ENCODE measurements at places on chromosomes 7 and 10.
A peak's percentile ranks its signal among the peaks of the same experiment; 100 is the strongest.

DNA sequence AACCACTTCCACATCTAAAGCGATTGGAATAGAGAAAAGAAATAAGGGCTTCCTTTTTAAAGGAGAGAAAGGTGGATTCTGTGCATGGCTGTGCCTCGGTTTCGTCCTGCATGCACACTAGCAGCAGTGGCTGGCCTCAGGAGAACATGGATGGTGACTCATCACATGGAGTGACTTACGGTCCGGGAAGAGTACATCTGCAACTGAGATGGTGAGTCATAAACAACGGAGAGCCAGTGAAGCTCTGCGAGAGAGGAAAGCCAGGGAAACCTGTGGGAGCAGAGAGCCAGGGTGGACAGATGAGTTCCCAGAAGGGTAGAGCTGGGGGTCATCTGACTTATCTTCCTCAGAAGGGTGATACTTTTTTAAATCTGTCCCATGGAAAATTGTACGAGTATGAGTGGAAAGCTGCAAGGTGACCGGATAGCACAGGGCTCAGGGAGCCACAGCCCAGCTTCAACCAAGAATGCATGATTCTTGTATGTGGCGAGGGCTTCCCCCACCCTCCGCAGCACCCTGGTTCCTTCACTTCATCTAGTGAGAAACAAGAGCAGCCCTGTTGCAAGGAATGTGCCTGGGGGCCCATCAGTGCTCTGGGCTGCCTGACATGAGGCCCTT is 259.1 kb downstream of the KLF6 start:
- no peak for DNase-seq

DNA sequence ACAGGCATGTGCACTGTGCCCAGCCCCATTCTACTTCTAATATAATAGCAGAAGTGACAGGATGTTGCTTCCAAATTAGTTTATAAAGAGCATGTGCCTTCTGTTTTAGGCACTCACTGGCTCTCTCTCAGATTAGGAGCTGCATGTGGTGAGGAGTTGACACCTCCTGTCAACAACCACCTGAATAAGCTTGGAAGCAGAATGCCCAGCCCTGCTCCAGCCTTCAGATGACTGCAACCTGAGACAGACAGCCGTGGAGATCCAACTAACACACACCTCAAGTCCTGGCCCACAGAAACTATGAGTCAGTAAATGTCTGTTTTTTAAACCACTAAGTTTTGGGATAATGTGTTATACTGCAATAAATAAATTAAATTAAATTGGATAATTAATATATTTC is 54.5 kb downstream of the PARD3 start:
- no peak for DNase-seq

DNA sequence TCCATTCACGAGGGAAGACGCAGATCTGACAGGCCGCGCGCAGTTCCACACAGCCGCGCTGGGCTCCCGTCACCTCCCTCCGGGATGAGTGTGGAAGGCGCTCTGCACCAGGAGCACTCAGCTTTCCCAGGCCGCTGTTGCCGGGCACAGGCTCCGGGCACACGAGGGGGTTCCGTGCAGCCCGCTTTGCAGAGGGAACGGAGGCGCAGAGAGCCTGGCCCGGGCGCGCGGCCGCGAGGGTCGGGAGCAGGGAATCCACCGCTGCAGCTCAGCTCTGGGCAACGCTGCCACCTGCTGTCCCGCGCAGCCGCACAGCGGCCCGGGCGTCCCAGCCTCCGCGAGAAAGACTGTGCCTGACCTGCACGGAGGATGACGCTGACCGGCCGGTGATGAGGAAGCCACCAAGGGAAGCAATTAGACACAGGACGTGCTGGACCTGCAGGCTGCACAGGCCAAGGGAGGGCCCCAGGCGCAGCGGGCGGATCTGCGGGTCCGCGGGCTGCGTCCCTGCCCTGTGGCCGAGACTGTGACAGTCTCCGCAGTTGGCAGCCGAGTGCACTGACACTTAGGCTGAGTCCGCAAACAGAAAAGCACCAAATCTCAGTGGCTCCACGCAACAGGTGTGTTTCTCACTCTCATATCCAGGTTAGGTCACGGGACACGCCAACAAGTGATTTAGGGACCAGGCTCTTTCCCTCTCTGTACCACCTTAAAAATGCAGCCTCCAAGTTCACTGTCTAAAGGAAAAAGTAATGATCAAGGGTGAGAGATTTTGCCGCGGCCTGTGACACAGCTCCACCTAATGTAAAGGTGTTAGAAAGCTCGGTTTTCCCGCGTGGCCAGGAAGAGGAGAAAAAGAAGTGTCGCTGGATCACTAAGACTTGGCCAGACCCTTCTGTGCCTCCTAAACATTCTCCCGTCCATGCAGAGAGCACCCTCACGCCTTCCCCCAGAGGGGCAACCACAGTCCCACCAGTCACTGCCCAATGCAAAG is 94.5 kb downstream of the SEC61G start:
- peak; percentile 8 for DNase-seq

DNA sequence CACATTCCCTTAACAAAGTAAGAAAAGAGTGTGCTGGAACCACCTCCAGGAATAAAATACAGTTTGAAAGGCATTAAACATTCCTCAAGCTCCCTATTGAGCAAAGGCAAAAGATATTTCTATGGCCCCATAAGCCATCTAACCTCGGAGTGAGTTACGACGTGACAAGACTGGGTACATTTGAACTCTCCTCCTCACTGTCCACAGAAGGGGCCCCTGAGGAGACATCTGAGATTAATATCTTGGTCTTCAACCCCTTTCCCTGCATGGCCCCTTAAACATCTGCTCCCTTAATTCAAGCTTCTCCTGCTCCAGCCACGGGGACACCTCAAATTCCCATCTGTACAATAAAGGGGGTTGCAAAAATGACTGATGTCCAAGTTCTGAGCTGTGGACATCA is 526 bp downstream of the GIMAP1 start:
- no peak for DNase-seq

DNA sequence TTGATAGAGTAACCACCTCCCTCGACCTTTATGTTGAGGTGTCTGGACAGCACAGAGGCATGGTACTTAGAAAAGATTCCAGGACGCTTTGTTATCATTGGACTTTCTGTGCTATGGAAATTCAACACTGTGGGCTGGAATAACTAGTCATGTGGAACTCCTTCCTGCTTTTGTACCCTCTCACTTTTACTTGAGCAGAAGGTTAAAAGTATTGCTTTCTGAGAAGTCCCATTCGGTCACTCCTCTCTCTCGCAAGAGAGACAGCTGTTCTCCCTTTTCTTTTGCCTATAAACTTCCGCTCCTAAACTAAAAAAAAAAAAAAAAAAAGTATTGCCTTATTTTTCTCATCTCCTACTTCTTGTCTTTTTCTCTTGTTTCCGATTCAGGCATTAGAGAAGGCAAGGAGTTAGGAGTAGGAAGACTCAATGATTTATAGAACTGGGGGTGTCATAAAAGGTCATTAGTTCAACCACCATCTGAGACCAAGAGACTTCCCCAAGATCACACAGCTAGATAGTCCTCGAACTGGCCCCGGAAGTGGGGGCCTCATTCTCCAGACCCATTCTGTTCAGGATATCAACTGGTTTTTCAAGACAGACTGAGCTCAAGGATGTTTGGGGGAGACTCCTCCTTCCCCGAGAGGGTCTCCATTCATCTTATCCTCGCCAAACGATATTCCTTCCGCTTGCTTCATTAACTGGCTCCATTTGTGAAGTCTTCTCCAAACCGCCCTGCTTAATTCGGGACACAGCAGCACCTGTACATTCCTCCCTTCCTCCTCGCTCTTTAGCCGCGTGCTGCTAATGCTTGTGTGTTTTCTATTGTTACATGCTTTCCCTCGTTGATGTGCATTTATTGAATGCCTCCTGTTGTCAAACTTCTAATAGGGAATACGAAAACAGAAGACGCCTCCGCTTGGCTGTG is 995 bp upstream of the INPP5F start:
- peak; percentile 50 for DNase-seq

DNA sequence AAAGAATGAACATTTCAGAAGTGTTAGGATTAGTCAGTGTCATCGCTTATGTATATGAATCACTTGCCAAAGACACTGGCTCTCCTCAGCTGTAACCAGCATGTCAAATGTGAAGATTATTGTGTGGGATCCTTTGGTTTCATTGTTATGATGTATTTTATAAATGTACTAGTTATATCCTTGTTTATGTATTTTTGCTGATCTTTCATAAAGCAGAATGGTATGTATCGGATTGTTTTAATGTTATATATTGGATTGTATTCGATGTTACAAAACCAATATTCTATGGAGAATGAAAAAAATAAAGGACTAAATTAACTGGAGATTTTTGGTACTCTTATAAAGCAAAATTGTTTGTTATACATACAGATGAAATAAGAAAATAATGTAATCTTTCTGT is 49.2 kb downstream of the ACADSB start:
- DNase-seq = no peak

- no peak for DNase-seq
Observed at GRCh38 chr10:128576336-128576735, 450.1 kb upstream of the MKI67 start.

DNA sequence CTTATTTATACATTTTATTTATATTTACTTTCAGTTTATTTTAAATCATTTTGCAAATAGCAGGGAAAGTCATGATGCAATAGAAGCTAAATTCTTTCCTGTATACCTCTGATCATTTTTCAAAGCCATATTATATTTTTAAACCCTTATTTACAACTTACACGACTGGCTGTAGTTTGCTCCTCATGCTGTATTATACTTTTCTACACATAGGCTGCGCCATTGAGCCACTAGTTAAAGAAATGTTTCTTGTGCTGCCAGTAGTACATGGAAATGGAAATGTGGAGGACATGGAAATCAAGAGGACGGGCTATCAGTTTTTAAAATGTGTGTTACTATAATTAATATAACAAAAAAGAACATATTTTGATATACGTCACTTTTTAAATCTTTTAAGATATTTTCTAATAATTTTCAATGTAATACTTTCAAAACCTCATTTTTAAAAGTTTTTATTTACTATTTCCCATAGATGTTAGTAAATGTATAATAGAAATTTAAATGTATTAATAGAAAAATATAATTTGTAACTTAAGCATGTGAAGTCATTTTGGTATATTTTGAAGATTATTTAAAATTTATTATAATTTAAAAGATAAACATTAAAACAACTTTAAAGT is 118.5 kb downstream of the VTI1A start:
- DNase-seq = peak; percentile 80

DNA sequence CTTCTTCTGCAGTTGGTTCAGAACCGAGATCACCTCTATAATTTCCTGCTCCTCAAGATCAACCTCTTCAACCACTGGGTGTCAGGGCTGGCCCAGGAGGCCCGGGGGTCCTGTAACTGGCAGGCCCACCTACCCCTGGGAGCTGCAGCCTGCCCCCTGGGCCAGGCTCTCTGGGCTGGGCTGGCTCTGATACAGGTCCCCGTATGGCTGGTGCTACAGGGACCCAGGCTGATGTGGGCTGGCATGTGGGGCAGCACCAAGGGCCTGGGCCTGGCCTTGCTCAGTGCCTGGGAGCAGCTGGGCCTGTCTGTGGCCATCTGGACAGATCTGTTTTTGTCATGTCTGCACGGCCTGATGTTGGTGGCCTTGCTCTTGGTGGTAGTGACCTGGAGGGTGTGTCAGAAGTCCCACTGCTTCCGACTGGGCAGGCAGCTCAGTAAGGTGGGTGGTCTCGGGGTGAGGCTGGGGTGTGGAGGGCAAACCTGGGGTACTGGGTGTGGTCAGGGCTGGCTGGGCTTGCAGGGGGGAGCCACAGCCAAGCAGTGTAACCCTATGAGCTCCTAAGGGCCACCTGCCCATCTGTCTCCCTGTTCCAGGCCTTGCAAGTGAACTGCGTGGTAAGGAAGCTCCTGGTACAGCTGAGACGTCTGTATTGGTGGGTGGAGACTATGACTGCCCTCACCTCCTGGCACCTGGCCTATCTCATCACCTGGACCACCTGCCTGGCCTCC is 4.2 kb downstream of the TMEM270 start:
- no peak for DNase-seq

DNA sequence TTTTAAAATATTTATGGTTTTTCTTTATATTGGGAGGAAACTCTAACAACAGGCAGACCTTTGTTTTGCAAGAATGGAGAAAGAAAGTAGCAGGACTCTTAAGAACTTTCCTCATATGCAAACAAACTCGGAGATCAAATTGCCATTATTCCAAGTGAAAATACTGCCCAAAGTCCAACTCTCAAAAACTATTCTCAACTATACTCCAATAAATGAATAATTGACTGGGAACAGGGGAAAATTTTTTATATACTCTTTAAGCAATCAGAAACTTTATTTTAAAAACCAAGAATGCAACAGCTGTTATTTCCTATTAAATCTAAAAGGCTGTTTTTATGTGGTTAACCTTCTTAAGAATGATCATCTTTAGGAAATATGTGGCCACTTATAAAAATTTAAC is 101.9 kb downstream of the COL28A1 start:
- DNase-seq = no peak

- no peak for DNase-seq
Observed at GRCh38 chr7:91916051-91916440, 24.6 kb upstream of the AKAP9 start.

GRCh38 chr10:1923998-1924397 is 186.7 kb upstream of the ADARB2 start:
- DNase-seq = no peak

- no peak for DNase-seq
Observed at GRCh38 chr7:22205631-22206030, 151.3 kb downstream of the RAPGEF5 start.

- no peak for DNase-seq
Observed at GRCh38 chr7:28813243-28813962, 144.7 kb downstream of the TRIL start.

DNA sequence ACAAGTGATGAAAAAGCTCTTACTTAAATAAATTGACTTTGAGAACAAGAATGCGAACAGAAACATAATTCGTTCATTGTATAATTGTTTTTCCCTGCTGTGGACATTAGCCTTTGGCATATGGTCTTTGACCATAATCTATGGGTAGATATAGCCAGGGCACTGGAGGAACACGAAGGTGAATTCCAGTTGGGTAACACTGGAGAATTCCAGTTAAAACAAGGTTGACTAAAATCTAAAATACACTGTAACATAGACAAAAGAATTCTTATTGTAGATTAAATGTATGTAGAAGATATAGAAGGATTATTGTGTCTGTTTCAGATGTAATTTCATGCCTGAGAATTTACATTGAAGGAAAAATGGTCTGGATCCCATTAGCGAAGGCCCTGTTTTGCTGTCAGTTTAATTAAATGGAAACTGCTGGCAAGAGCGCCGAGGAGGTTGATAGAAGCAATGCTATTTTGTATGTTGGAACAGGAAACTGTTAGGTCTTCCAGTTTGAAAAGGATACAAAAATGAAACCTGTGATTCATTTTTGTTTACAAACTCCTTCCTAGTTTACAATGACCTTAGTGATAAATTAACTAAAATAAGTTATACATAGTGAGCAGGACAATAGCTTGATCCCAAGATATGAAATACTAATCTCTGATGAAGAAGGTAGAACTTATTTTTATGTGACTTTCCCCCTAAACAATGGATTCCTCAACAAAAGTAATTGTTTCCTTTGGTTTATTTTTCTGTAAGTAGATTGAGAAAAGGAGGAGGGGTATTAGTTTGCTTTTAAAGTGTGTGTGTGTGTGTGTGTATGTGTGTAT is 68.9 kb downstream of the ARID5B start:
- DNase-seq = no peak

GRCh38 chr10:98642281-98642680 is 195.5 kb upstream of the HPS1 start:
- no peak for DNase-seq

All from hematopoietic multipotent progenitor cell treated with erythropoietin and hydrocortisone succinate and interleukin-3 and kit ligand, for 6 days (in vitro differentiated cells).